ENCODE measurements at places on chromosomes 3 and 15.

GRCh38 chr3:182136008-182136910 is 424.5 kb downstream of the SOX2 start:
- DNase-seq, result peak; percentile 44

DNA sequence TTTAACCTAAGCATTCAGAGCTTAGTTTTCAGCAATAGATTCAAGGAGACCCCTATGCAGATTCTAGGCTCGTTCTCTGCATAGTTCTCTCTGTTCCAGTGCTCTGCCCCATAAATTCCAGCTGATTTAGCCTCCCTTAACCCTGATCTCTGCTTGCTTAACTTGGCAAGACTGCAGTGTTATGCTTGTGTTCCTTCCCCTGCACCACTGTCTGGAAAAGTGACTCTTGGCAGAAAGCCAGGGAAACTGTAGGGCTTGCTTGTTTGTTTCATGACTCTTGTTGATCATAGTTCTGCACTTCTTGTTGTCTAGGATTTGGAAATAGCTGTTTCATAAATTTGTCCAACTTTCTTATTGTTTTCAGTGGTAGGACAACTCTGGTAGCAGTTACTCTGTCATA is 40.1 kb downstream of the ANAPC13 start:
- no peak for DNase-seq

DNA sequence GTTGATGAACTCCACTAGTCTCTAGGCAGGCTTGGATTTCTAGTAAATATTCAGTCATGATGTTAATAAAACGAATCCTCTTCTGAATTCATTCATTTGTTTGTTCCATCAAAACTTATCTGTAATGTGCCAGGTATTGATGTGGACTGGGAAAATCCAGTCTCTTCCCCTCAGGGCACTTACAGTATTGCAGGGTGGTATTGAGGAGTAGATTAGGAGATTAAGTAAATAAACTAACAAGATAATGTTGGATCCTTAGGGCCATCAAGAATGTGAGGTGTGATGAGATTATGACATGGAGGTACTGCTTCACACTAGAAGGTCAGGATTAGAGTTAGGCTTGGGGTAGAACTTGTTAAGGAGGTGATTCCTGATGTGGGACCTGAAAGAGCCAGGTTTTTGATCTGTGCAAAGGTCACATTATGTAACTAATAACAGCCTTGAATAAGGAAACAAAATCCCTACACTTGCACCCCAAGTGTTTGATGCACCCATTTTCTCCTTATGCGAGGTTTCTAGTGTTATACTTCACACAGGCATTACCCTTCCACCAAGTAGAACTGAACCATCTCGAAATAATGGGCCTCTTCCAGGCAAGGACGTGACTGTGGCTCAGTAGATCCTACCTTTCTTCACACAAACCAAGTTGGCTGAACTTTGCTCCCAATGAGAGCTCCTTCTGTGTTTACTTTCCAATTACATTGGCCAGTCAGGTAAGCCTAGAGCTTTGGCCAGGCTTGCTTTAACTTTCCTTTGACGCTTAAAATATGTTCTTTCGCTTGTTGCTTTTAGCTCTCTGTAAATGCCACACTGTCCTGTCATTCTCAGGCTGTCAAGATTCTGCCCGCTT is 16.7 kb downstream of the MCTP2 start:
- DNase-seq, result no peak

- DNase-seq, result no peak
Measured at GRCh38 chr3:149151843-149152242, 22.4 kb downstream of the HPS3 start.

DNA sequence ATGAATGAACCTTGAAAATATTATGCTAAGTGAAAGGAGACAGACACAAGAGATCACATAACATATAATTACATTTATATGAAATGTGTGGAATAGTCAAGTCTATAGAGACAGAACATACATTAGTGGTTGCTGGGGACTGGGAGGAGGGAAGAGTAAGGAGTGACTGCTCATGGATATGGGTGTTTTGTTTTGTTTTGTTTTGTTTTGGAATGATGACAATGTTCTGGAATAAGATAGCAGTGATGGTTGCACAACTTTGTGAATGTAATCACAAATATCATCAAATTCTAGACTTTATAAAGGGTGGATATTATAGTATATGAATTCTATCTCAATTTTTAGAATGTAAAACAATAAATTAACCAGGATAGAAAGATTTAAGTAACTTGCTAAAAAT is 57.4 kb upstream of the PHLDB2 start:
- no peak for DNase-seq

GRCh38 chr3:39870706-39871105 is 61.3 kb downstream of the MYRIP start:
- no peak for DNase-seq

GRCh38 chr3:170714562-170715535 is 129.0 kb upstream of the SLC7A14 start:
- DNase-seq, result no peak

DNA sequence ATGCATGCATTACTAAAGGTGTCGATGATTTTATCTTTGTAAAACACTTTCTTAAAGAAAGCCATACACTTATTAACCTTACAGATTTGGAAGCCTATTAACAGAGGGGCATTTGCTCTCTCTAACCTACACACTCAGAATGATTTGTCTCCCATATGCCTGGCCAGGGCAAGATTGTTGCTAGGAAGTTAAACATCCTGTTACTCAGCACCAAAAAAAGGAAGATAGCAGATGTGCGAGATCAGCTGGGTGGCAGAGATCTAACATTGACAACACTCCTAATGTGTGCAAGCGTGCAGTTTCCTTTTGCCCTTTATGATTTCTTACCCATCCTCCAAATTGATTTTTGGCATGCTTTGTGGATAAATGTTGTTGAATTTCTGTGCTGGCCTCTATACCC is 73.9 kb upstream of the TMEM108 start:
- no peak for DNase-seq

- DNase-seq, result no peak
Measured at GRCh38 chr3:135897715-135898114, 67.8 kb upstream of the PPP2R3A start.

- peak; percentile 16 for DNase-seq
Measured at GRCh38 chr3:43286841-43287499, 630 bp downstream of the SNRK start.

GRCh38 chr3:136385457-136385856 is 135.3 kb downstream of the PCCB start:
- DNase-seq, result no peak

GRCh38 chr15:44541282-44541958 is 4.5 kb downstream of the EIF3J start:
- DNase-seq, result no peak

DNA sequence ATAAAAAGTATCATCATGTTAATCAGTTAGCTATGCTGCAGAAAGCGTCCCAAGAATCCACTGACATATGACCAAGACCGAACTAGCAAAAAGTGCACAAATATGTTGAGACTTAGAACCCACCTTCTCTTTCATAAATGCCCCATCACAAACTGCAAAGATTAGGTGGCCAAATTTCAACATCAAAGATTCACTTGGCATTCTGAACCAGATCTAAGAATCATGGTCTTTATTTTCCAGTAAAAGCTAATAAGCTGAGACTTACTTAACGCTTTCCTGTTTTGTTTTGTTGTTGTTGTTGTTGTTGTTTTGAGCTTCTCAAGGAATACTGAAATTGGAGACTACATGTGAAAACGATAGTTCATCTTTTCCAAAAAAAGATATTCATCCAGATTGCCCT is 62.4 kb downstream of the ZBTB20 start:
- DNase-seq, result no peak

GRCh38 chr3:115785782-115786181 is 162.5 kb downstream of the GAP43 start:
- no peak for DNase-seq

- DNase-seq, result no peak
Measured at GRCh38 chr15:90141646-90142045, 39.4 kb upstream of the IDH2 start.

DNA sequence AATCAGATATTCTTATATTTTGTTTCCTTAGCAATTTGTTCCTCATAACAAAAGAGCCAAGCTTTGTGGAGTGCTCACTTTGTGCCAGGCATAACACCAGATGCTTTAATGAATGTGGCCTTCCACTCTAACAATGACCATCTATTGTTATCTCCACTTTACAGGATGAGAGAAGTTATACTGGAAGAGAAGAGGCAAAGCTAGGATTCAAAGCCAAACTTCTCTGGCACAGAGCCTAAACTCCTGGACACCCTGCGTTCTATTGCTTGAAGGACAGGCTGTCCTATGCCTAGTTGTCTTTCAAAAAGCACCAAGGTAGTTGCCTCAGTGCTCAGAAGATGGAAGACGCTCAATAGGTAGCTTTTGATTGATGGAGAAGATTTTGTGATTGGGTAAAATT is 123.2 kb upstream of the FEZF2 start:
- no peak for DNase-seq

- no peak for DNase-seq
Measured at GRCh38 chr15:67216859-67217258, 37.6 kb downstream of the AAGAB start.

- no peak for DNase-seq
Measured at GRCh38 chr15:53115563-53115962, 325.4 kb upstream of the ONECUT1 start.

DNA sequence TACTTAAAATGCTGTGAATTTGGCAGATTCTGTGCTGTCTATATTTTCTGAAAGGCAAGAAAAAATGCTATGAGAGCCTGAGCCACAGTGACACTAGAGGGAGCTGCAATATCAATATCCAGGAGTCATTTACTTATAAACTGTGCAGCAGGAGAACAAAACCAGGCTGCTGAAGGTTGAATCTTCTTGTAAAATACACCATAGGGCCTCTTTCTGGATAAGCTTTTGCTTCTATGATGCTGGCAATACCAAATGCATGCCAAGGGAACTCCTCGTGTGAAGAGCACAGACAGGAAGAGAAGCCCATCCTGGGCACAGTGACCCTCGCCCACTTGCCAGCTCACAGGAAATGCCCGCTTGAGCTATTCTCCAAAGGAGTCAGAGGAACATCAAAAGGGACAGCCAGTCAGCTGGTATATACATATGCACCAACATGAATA is 48.0 kb upstream of the TSPAN3 start:
- peak; percentile 18 for DNase-seq

DNA sequence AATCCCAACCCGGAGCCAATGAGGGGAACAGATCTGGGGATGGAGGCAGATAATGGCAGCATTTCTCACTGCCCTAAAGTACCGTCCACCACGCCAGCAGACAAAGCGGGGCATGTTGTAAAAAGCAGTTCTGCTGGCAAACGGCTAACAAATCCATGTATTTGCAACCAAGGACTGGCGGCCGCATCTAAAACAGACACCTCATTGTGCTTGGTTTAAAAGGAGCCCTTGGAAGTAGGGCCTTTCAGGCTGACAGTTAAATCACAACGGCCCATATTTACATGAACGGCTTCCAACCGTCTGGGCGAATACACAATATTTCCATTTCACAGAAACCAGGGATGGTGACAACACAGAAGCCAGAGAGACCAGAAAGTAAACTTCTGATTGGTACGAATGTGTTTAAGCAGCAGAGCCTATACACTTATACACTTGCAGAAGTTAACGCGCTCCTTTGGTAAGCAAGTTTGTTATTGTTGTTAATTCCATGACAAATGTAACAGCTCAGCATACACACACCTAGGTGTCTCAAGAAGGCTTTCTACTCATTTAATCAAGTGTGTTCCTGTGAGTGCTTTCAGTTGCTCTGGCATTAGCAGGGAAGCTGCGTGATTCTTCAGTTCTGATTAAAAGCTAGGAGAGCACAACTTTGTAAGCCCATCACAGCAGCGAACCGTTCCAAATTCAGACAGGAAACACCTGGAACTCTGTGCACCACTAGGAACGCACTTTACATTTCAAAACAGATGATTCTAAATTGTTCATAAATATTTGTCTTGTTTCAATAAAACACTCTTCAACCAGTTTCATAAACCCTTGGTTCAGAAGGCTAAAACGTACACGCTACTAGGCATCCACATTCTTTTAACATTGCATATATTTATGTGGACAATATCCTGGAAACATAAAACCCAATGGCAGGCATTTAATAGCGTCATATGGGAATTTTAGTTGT is 112.9 kb downstream of the PDZRN3 start:
- peak; percentile 48 for DNase-seq

GRCh38 chr15:99385865-99386264 is 134.6 kb downstream of the LRRC28 start:
- DNase-seq, result no peak

GRCh38 chr3:50300681-50301254 is 1.6 kb upstream of the HYAL3 start:
- DNase-seq, result no peak

GRCh38 chr3:57048052-57048671 is 12.3 kb upstream of the SPATA12 start:
- no peak for DNase-seq

- no peak for DNase-seq
Measured at GRCh38 chr3:122977746-122978466, 49.7 kb downstream of the SEMA5B start.

- DNase-seq, result no peak
Measured at GRCh38 chr3:25033407-25034029, 394.5 kb upstream of the RARB start.

DNA sequence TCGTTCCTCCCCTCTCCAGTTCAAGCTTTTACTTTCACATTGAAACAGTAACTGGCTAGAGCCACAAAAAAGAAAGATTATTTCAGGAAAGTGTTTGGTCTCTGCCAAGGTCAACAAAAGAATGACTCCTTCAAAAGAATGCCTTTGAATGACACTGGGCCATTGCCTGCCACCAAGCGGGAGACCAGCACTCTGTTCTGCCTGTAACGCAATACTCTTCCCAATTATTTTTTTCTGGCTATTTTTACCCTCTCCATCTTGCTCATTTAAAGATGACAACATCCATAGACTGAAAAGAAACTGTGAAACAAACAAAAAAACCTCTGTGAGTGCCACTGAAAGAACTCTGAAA is 37.3 kb downstream of the EHHADH start:
- DNase-seq, result no peak

GRCh38 chr3:107641572-107642307 is 119.0 kb downstream of the BBX start:
- no peak for DNase-seq

GRCh38 chr3:171402281-171402680 is 57.9 kb downstream of the TNIK start:
- DNase-seq, result no peak

GRCh38 chr3:69161587-69162307 is 39.4 kb upstream of the LMOD3 start:
- peak; percentile 32 for DNase-seq
